ENCODE measurements at places on chromosomes 11 and 22.

- no peak for DNase-seq
Observed at GRCh38 chr22:19751497-19752245, 8.9 kb upstream of the TBX1 start.

GRCh38 chr11:128688031-128688713, 5.7 kb upstream of the FLI1 start:
- DNase-seq, result no peak

GRCh38 chr11:3147257-3147619, 17.9 kb downstream of the OSBPL5 start:
- no peak for DNase-seq

DNA sequence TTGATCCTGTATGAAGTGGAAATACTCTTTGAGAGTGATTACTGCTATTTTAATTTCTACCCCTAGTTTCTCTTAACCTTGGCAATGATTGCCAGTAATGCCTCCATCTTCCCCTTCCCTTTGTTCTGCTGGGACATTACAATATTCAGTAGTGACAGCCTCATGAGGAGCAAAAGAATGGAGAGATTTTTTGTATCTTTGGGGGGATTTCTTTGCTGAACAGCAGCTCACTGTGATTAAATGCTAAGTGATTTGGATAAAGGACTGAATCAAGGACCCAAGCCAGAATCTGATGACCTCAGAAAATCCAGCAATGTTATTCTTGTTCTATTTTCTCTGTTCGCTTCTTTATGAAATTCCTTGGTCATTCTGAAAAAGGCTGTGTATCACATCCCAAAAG, 7.0 kb upstream of the SLC1A2 start:
- DNase-seq, result no peak

- no peak for DNase-seq
Observed at GRCh38 chr11:26335903-26336302, 4.0 kb downstream of the ANO3 start.

- no peak for DNase-seq
Observed at GRCh38 chr11:8699903-8700302, 17.3 kb downstream of the RPL27A start.

GRCh38 chr11:26778000-26778757, 56.3 kb upstream of the SLC5A12 start:
- no peak for DNase-seq

Measured in T-cell (primary cell).